ENCODE measurements at places on chromosomes 2 and 18.

DNA sequence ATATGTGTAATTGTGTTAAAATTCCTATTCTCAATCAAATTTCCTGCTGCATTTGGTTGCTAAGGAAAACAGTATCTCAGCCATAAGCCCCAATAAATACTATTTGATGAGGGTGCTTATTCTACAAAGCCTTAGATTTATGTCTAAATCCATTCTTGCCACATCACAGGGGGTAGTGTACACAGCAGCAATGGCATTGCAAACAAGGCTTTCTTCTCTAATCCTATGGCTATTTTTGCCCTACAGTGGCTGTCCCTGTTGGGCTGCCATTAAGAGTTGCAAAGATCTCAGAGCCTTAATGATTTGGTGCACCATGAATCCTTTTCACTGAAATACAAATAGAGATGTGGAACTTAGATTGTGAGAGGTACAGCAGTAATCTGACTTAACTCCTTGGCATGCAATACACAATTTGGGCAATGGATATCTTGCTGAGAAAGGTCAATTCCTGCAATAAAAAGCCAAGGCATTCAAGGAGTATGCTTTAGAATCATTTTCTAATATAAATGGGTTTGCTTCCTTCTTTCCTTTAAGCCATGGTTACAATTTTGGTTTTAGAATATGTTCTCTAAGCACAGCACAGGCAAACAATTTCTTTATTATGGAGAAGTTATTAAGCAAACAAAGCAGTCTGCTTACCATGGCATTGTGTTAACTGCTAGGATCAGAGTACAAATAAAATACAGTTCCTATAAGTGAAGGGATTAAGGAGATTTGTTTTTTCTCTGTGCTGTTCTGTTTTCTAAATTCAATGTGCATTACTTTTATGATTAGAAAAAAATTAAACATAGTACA lies 69.8 kb upstream of the CD302 start:
- DNase-seq: no peak

GRCh38 chr2:134354611-134355010 lies 100.7 kb downstream of the MGAT5 start:
- no peak for DNase-seq

GRCh38 chr2:122960759-122961641 lies 1064.1 kb upstream of the CNTNAP5 start:
- DNase-seq: no peak

GRCh38 chr2:2926009-2926857 lies 451.4 kb downstream of the EIPR1 start:
- DNase-seq: no peak

GRCh38 chr2:176692533-176692932 lies 423.3 kb downstream of the MTX2 start:
- no peak for DNase-seq

GRCh38 chr2:173555833-173556232 lies 201.2 kb downstream of the CDCA7 start:
- no peak for DNase-seq

DNA sequence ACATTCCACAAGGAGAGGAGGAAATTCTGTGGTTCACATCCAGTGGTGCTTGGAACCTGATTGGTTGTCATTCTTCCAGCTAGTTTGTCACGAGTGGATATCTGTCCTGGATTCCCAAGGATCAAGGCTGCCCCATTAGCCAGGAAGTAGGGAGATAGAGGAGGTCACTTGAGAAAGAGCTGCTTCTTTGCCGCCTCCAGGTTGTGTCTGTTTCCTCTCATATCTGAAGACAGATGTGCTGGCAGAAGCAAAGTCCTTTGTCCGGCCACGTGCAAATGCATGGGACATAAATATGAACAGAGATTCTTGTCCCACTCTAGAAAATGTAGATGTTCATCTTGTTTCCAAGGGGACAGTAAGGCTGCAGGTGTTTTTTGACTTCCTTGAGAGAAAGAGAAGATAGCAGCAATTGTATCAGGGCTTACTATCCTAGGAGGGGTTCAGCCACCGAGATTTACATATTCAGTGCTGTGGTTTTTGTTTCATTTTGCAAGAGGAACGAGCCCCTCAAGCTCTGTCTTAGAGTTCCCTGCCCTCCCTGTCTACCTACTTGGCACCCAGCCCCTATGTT lies 174.4 kb downstream of the RPIA start:
- DNase-seq: no peak

GRCh38 chr2:235619544-235619943 lies 125.7 kb downstream of the AGAP1 start:
- DNase-seq: no peak

DNA sequence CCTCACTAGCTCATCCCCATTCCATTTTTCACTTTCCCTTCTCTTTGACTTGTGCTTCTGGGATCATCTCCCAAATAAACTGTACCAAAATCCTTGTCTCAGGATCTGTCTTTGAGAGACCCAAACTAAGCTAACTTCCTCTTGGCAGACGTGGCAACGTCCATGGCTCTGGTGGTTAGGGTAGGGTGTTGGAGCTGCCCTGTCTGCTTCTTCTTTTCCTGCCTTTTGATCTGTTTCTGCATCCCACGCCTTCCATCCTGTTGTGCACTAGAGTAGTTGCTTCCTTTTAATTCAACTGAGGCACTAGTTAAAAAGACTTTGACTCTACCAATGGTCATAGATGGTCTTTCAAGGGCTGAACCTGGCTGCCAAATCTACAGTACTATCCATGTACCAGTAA lies 5.5 kb upstream of the MAP4K4 start:
- DNase-seq: no peak

- no peak for DNase-seq
Measured at GRCh38 chr2:190972846-190973245, 41.1 kb downstream of the STAT1 start.

GRCh38 chr2:21033237-21034155 lies 10.4 kb downstream of the APOB start:
- no peak for DNase-seq

- DNase-seq: no peak
Measured at GRCh38 chr2:119888680-119889079, 124.2 kb upstream of the EPB41L5 start.

DNA sequence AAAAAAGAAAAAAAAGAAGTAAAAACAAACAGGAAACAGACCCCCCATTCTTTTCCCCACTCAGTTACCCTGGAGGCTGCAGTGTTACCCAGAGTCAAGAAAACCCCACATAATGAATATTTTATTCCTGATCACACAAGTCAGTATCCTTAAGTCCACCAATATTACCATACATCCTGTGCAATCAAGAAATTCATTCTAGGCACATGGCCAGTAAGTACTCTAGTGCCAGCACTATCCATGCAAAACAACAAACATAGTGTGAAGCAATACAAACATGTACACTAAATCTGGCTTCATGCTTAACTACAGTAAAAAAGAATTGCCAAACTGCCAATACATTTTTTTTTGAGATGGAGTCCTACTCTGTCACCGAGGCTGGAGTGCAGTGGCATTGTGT lies 111.6 kb downstream of the FAM168B start:
- DNase-seq: no peak

- no peak for DNase-seq
Measured at GRCh38 chr2:207385076-207385475, 144.7 kb upstream of the CREB1 start.

DNA sequence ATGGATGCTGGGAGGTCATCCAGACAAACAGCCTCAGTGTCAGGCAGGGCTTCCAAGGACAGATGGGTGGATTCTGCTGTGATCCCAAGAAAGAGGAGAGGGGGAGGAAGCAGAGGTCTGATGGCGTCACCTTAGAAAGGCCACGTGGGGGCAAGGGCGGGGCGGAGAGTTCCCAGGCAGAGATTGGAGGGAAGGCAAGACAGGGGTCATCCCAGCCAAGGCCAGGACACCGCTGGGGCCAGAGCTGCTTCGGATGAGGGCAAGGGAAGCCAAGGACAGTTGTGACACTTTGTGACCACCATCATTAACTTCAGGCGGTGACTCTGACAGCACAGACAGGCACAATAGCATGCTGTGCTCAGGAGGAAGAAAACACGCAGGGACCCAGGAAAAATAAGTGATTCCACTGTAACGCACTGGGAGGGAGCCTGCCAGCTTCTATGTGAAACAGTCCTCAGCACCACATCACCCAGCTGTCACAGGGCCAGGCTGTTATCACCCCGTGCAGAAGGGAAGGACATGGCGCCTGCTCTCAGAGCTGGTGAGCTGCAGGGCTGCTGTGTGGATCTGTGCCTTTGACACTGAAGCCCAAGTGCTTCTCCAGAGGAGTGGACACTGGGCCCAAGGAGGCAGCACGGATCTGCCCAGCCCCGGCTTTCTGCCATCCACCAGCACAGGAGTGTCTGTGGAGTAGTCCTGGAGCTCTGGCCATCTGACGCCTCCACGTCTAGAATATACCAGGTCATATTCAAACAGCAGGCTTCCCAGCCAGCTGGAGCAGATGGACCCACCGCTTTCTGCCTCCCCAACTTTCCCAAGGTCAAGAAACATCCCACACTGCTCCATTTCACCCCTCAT lies 204.1 kb downstream of the NDUFA10 start:
- DNase-seq: peak; percentile 59

GRCh38 chr2:235688511-235689426 lies 194.9 kb downstream of the AGAP1 start:
- DNase-seq: no peak

DNA sequence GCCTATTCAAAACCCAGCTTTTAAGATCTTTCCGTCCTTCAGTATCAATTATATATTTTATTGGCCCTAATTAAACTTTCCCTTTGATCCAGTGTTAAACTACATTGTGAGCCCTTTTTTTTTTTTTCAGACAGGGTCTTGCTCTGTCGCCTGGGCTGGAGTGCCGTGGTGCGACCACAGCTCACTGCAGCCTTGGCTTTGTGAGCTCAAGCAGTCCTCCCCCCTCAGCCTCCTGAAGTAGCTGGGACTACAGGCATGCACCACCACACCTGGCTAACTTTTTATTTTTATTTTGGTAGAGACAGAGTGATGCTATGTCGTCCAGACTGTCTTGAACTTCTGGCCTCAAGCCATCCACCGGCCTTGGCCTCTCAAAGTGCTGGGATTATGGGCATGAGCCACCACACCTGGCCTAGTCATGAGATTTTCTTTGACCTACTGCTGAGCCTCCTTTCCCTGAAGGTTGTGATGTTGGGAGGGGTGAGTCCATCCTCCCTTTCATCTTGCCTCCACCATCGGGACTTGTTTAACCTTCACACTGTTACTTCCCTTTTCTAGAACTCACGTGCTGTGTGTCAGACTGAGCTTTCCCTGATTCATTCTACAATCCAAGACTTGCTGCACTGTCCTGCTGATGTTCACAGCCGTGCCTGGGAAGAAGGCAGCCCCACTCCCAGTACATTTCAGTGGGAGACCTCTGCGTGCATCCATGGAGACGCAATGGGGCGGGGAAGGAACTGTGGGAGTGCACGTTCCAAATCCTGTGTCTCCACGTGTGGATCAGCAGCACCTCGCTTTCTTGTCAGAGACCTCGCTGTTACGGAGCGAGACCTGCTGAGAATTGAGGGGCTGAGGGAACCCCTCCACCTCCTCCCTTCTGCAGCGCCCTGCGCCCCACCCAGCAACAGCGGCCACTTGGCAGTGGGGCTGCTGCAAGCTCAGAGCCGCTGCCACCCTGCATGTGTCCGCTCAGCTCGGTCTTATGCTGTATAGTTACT lies 10.8 kb downstream of the OXER1 start:
- DNase-seq: no peak

GRCh38 chr2:181411105-181411849 lies 45.9 kb upstream of the ITGA4 start:
- no peak for DNase-seq

DNA sequence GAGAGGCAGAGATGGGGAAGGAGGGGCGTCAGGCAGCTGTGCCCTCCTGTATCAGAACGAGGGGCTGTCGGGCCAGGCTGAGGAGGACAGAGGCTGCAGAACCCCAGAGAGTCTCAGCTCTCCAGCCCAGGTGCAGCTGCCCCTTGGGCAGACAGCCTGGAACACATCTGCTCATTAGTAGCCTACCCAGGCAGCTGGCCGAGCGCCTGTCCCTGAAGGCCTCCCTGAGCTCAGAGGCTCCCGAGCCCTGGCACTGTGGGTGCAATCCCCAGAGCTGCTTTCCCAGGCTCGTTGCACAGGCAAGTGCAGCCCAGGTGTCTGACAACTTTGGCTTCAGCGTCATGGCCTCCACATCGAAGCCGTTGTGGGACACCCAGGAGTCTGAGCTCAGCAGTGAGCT lies 13.1 kb upstream of the TMEM185B start:
- DNase-seq: no peak

- DNase-seq: no peak
Measured at GRCh38 chr2:241906826-241907570, 37.5 kb downstream of the RTP5 start.

- no peak for DNase-seq
Measured at GRCh38 chr18:78362198-78362597, 617.4 kb upstream of the SALL3 start.

DNA sequence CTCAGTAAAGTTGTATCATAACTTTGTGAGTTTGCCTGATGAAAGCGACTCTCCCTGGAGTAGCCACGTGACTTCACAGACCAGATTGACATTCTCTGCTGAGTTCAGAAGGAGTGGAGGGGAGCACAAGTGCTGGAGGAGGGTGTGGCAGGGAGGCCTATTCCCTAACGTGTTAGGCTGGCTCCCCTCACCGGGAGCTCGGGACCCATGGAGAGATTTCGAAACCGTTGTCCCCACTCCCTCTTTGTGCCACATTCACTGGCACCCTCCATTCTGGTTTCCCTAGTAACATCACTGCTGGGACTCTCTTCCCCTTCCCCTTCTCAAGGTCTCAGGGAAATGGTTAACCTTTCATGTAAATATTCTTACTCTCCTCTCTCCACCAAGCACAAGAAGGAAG lies 279.9 kb downstream of the ALPK2 start:
- DNase-seq: no peak

- peak; percentile 72 for DNase-seq
Measured at GRCh38 chr18:58768293-58768974, 96.2 kb upstream of the ZNF532 start.

DNA sequence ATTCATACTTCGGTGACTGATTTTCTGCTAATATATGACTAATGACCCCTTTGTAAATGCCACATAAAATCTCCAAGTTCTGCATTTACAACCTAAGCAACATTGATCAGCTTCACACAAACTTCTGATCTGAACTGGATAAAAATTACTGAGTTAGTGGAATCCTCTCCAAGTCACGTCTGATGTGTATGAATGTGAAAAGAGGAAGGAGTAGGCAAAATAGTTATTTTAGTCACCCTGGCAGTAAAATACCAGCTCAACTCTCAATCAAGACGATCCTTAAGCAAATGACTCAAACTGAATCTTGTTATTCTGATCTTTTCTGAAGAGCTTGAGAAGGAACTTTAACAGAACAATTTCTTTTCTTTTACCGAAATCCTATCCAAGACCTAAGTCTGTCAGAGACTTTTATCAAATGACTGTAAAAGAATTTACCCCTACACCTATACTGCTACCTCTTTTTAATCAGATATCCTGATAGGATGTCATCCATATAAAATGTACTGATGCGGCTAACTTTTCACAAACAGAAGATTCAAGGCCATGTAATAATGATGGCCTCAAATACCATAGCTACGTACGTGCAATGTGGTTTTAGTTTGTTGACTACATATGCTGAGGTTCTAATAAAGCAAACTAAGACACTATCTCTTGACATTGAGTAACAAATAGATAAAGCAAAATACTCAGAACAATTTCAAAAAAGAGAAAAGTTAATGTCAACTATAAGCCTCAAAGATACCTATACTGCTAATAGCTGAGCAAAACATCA lies 23.7 kb downstream of the CUL3 start:
- no peak for DNase-seq

GRCh38 chr18:9021458-9021857 lies 81.0 kb upstream of the NDUFV2 start:
- DNase-seq: no peak

All from heart left ventricle (tissue), 16 donors.